ENCODE measurements at places on chromosomes 16 and 17. TPM values are rescaled to one million over a fixed set of nuclear protein-coding genes. Genes with fewer than 3 reads are reported as not detected.

DNA sequence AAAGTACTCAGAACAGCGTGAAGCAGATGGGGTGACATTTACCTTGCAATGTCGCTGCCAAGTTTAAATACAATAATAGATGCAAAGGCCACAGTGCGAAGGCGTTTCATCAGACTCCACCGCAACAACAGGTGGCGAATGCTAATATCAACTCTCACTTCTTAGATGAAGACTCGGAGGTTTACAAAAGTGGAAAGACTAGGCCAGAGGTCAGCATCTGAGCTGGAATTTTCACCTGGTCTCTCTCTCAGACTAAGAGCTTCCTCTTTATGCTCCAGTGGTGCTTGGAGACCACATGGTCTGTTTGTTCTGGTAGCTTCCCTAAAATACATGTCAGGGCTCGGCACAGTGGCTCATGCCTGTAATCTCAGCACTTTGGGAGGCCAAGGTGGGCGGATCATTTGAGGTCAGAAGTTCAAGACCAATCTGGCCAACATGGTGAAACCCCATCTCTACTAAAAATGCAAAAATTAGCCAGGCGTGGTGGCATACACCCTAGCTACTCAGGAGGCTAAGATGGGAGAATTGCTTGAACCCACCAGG lies 169.1 kb downstream of the XYLT1 start:
- no peaks in the 10 kb centered on the region for H3K27me3 ChIP-seq
- H3K4me3 ChIP-seq = no peak overlapping the region
- DNase-seq = no peak

GRCh38 chr16:15542734-15543347 lies 100.1 kb downstream of the MARF1 start:
- no peak for DNase-seq
- peak overlapping the region; percentile 39 for H3K4me3 ChIP-seq
- H3K36me3 ChIP-seq = no peaks in the 10 kb centered on the region
- H3K4me1 ChIP-seq = no peaks in the 10 kb centered on the region
- H3K27me3 ChIP-seq = no peaks in the 10 kb centered on the region

DNA sequence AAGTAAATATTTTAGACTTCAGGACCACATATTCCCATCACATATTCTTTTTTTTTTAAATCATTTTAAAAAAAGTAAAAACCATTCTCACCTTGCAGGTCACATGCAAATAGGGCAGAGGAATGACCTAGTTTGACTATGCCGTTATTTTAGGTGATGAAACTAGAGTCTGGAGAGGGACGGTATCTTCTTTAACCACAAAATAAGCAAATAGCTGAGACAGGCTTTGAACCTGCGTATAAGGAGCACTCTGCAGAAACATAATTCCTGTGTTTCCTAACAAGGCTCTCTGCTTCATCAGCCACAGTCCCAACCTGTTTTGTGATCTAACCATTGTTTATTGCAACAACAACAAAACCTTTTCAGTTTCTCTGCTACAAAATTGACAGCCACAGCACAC lies 121.5 kb downstream of the PCTP start:
- no peaks in the 10 kb centered on the region for H3K4me1 ChIP-seq
- H3K27me3 ChIP-seq = no peaks in the 10 kb centered on the region
- no peak overlapping the region for H3K4me3 ChIP-seq
- no peak for DNase-seq
- H3K27ac ChIP-seq = no peak overlapping the region
- H3K36me3 ChIP-seq = no peaks in the 10 kb centered on the region

DNA sequence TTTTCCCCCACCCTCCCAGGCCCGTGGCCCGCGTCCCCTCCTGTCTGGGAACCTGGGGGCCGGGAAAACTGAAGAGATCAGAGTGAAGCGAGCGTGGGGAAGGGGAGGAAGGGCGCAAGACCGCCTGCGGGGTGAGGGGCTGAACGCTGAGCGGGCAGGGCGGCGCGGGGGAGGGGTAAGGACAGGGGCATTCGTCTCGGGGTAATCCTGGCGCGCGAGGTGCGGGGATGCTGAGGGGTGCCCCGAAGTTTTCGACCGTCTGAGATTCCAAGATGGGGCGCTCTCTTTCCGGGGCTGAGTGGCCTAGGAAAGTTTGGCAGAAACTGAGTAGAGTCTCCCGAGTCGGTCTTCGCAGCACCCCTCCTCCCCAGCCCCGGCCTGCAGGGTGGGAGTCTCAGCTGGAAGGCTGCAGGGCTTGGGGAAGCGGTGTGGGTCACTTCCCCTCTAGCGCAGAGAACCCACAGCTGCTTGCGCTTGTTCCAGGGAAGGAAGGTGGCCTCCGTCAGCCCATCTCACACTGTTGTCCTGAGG lies 555 bp downstream of the TTYH2 start:
- peaks cover 13% of the 10 kb centered on the region for H3K4me1 ChIP-seq
- H3K4me3 ChIP-seq = peak overlapping the region; percentile 53
- peaks cover 22% of the 10 kb centered on the region for H3K36me3 ChIP-seq
- peak; percentile 74 for DNase-seq
- H3K27me3 ChIP-seq = peaks cover 38% of the 10 kb centered on the region

DNA sequence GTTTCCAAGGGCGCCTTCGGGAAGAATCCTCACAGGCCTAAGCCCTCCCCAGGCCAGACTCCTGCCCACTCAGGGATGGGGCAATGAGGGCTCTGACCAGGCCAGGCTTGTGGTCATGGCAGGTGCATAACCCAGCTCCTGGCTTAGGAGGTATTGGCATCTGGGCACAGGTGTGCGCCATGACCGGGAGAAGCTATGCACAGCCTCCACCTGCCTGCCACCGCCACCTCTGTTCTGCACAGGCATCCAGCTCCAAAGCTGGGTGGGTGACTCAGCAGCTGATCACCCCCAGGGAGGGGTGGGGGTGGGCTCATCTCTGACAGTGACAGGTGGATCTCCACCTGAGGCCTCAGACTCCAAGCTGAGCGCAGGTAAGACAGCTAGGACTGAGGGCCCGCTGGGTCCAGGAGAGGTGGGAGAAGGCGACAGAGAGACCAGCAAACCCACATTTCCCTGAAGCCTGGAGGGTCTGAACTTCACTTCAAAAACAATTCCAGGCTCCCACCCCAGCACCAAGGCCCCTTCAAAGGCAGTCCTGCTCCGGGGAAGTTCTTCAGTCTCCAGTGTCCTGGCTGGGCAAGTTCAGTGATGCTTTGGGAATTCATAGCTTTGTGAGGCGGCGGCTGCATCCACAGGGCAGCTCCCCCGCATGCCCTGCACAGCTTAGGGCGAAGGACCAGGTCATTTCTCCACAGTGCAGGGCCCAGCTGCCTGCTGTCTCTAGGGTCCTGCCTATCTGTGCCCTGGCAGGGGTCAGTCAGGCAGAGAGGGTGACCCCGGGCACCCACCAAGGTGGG lies 121.6 kb upstream of the SMURF2 start:
- no peak for DNase-seq
- H3K4me1 ChIP-seq = no peaks in the 10 kb centered on the region
- H3K4me3 ChIP-seq = no peak overlapping the region
- H3K27me3 ChIP-seq = peaks cover 36% of the 10 kb centered on the region

DNA sequence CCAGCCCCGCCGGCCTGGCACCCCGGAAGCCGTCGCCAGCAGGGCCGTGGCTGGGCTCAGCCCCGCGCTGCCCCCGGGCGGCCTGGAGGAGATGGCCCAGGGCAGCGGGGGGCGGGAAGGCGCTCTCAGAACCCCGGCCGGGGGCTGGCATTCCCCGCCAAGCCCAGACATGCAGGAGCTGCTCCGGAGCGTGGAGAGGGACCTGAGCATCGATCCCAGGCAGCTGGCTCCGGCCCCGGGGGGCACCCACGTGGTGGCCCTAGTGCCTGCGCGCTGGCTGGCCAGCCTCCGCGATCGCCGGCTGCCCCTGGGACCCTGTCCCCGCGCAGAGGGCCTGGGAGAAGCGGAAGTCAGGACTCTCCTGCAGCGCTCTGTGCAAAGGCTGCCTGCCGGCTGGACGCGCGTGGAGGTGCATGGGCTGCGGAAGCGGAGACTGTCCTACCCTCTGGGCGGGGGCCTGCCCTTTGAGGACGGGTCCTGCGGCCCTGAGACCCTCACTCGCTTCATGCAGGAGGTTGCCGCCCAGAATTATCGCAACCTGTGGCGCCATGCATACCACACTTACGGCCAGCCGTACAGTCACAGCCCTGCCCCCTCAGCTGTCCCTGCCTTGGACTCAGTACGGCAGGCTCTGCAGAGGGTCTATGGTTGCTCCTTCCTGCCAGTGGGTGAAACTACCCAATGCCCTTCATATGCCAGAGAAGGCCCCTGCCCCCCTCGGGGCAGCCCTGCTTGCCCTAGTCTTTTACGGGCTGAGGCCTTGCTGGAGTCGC lies 551 bp downstream of the WDR81 start:
- no peaks in the 10 kb centered on the region for H3K36me3 ChIP-seq
- peak; percentile 82 for DNase-seq
- H3K27me3 ChIP-seq = no peaks in the 10 kb centered on the region
- H3K4me1 ChIP-seq = no peaks in the 10 kb centered on the region

- H3K36me3 ChIP-seq = no peaks in the 10 kb centered on the region
- peaks cover 4% of the 10 kb centered on the region for H3K4me1 ChIP-seq
- no peak for DNase-seq
- H3K4me3 ChIP-seq = peak overlapping the region; percentile 93
- H3K27me3 ChIP-seq = no peaks in the 10 kb centered on the region
- peak overlapping the region; percentile 89 for H3K27ac ChIP-seq
These were observed 674 bp downstream of the PPP1R27 start for GRCh38 chr17:81833921-81834830.

- peaks cover 77% of the 10 kb centered on the region for H3K36me3 ChIP-seq
- H3K4me3 ChIP-seq = no peak overlapping the region
- peaks cover 3% of the 10 kb centered on the region for H3K4me1 ChIP-seq
- no peaks in the 10 kb centered on the region for H3K27me3 ChIP-seq
- DNase-seq = no peak
These were observed 69.2 kb downstream of the CDK12 start for GRCh38 chr17:39530513-39530912.

- no peaks in the 10 kb centered on the region for H3K4me1 ChIP-seq
- DNase-seq = no peak
- H3K27ac ChIP-seq = peak overlapping the region; percentile 16
- peaks cover 59% of the 10 kb centered on the region for H3K36me3 ChIP-seq
- no peaks in the 10 kb centered on the region for H3K27me3 ChIP-seq
These were observed 6.9 kb downstream of the SLC26A11 start for GRCh38 chr17:80227156-80227555.

GRCh38 chr17:5759501-5759925 lies 175.2 kb upstream of the NLRP1 start:
- H3K27ac ChIP-seq = no peak overlapping the region
- DNase-seq = no peak
- no peaks in the 10 kb centered on the region for H3K36me3 ChIP-seq

- H3K4me3 ChIP-seq = no peak overlapping the region
- no peak overlapping the region for H3K27ac ChIP-seq
- no peaks in the 10 kb centered on the region for H3K27me3 ChIP-seq
- DNase-seq = peak; percentile 87
These were observed 334.8 kb downstream of the SNX29 start for GRCh38 chr16:12311309-12311708.

- no peak overlapping the region for H3K27ac ChIP-seq
- no peaks in the 10 kb centered on the region for H3K36me3 ChIP-seq
- no peaks in the 10 kb centered on the region for H3K27me3 ChIP-seq
- no peak overlapping the region for H3K4me3 ChIP-seq
- no peak for DNase-seq
These were observed 190.2 kb upstream of the KCNJ16 start for GRCh38 chr17:69884846-69885245.

DNA sequence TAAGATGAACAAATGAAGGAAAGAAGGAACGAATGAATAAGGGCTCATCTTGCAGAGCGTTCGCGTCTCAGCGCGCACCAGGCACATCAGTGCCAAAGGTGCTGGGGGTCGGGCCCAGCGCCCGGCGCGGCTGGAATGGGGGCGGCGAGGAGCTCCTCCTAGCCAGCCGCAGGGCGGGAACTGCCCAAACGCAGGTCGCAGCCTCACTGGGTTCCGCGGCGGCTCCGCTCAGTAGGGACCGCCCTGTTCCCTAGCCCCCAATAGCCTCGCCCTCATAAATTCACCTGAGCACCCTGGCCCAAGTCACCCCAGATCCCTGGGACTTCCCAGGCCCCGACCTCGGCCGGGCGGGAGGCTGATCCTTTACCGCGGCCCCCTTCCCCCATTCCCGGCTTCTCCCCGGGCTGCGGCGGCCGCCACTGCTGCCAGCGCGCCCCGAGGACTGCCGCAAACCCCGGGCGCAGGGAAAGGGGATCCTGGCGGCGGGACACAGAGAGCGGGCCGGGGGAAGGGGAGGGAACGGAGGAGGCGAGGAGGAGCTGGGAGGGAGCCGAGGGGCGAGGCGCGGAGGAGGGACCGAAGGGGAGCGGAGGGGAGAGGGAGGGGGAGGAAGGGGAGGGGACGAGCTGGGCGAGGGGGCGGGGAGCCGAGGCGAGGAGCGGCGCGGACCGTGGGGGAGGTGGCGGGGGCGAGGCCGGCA lies 377 bp upstream of the CRHR1 start:
- H3K27ac ChIP-seq = no peak overlapping the region
- H3K27me3 ChIP-seq = peaks cover 85% of the 10 kb centered on the region
- H3K4me3 ChIP-seq = peak overlapping the region; percentile 77
- H3K36me3 ChIP-seq = no peaks in the 10 kb centered on the region
- peak; percentile 92 for DNase-seq
- H3K4me1 ChIP-seq = no peaks in the 10 kb centered on the region

DNA sequence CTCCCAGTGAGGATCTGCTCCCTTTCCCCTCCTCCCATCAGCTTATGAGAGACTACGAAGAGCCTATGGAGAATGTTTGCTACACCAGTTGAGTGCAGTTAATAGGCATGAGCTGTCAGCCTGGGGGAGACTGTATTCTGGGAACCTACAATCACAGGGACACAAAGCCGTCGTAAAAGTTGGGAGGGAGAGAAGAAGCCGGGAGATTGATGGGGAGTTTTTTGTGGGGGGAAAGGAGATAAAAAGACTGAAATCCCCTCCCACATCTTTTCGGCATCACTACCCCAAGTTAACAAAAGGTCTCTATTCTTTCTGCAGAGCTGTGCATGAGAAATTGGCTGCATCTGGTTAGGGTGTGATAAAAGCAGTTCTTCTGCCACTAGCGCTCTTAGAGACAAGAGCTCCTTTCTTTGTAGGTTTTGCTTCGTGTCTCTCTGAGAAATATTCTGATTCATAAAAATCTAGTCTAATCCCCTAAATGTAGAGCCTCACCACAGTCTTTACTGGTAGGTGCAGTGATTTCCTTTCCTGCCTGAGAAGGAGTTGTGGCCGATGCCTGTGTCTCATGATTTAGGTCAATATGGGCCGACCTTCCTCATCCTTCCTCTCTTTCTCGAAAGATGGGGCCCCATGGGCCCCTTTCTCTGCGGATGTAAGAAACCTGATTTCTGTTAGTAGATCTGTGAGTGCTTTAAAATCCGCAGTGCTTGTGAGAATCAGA lies 77.4 kb downstream of the BPTF start:
- no peaks in the 10 kb centered on the region for H3K4me1 ChIP-seq
- no peaks in the 10 kb centered on the region for H3K27me3 ChIP-seq
- H3K27ac ChIP-seq = peak overlapping the region; percentile 81
- H3K36me3 ChIP-seq = peaks cover 87% of the 10 kb centered on the region
- DNase-seq = no peak

Gene ICAM2
- 0.75 TPM for total RNA-seq

Gene ADAP2
- total RNA-seq = 1.8 TPM

Gene DPEP1
- 3.2 TPM for total RNA-seq

Gene C1QTNF1
- 17.3 TPM for total RNA-seq

Gene OSBPL7
- total RNA-seq = 10.6 TPM

Gene PCYT2
- 34.5 TPM for total RNA-seq
